ENCODE measurements at places on chromosomes 7 and 10. TPM values are rescaled to one million over a fixed set of nuclear protein-coding genes. Genes with fewer than 3 reads are reported as not detected.

The TDRD1 gene
- 0.05 TPM for total RNA-seq

The PCLO gene
- not detected for total RNA-seq

The MUC12 gene
- total RNA-seq: 0.68 TPM

The PNLIPRP1 gene
- not detected for total RNA-seq

The NFE2L3 gene
- 20.1 TPM for total RNA-seq

The MBL2 gene
- not detected for total RNA-seq

The SUFU gene
- 12.9 TPM for total RNA-seq

The TRIM74 gene
- total RNA-seq: 0.94 TPM

The METTL27 gene
- total RNA-seq: 0.55 TPM

The CPA1 gene
- not detected for total RNA-seq

The PIK3AP1 gene
- total RNA-seq: 11.5 TPM

The CYP26C1 gene
- 0.05 TPM for total RNA-seq

The AMPH gene
- not detected for total RNA-seq

The GRID1 gene
- total RNA-seq: not detected

The SLC26A3 gene
- total RNA-seq: not detected

The LDB1 gene
- total RNA-seq: 84.3 TPM

The H2BK1 gene
- total RNA-seq: not detected

The HKDC1 gene
- 0.61 TPM for total RNA-seq

The CCDC146 gene
- 8.3 TPM for total RNA-seq

Measured in activated CD8-positive, alpha-beta memory T cell treated with anti-CD3 and anti-CD28 coated beads, Interleukin-2, amount 10 ng/mL, durations not matched to agents 7 days and 5 days (primary cell).